Activated CD8-positive, alpha-beta T cell treated with anti-CD3 and anti-CD28 coated beads, Interleukin-2, amount 10 ng/mL, durations not matched to agents 7 days and 5 days (primary cell): ENCODE measurements at places on chromosomes 1 and 21. TPM values are rescaled to one million over a fixed set of nuclear protein-coding genes. Genes with fewer than 3 reads are reported as not detected.

RAB3B gene
- total RNA-seq = 0.08 TPM

SETD4 gene
- total RNA-seq = 22.3 TPM

PIGM gene
- 4.2 TPM for total RNA-seq

PLCH2 gene
- total RNA-seq = 9.8 TPM

MYCL gene
- total RNA-seq = not detected

LPAR3 gene
- 0.94 TPM for total RNA-seq

FCRL5 gene
- 0.11 TPM for total RNA-seq

FCER1G gene
- total RNA-seq = 12.0 TPM

RGS4 gene
- not detected for total RNA-seq

ADAR gene
- 317 TPM for total RNA-seq

LCE1F gene
- not detected for total RNA-seq

ABCB10 gene
- total RNA-seq = 32.4 TPM

CXADR gene
- 0.34 TPM for total RNA-seq

NUCKS1 gene
- 237 TPM for total RNA-seq

UTS2 gene
- total RNA-seq = 0.16 TPM

SPATA46 gene
- not detected for total RNA-seq

ARHGAP30 gene
- 281 TPM for total RNA-seq

CD1B gene
- not detected for total RNA-seq

AQP10 gene
- total RNA-seq = not detected

SYTL1 gene
- total RNA-seq = 81.0 TPM

CD34 gene
- total RNA-seq = not detected

PARS2 gene
- total RNA-seq = 4.2 TPM

HMCN1 gene
- 0.05 TPM for total RNA-seq

KDF1 gene
- not detected for total RNA-seq

CAPZA1 gene
- total RNA-seq = 279 TPM

ATP1A4 gene
- total RNA-seq = not detected

BRINP3 gene
- total RNA-seq = not detected

TMEM82 gene
- total RNA-seq = not detected

A3GALT2 gene
- total RNA-seq = not detected

CD101 gene
- total RNA-seq = 28.6 TPM

MFAP2 gene
- not detected for total RNA-seq

LCE2D gene
- total RNA-seq = not detected

TRAPPC10 gene
- 72.2 TPM for total RNA-seq

C8A gene
- not detected for total RNA-seq

TMEM52 gene
- total RNA-seq = not detected

GJA8 gene
- not detected for total RNA-seq

HES5 gene
- not detected for total RNA-seq

HRNR gene
- total RNA-seq = not detected

GBP7 gene
- total RNA-seq = 0.26 TPM

LCE1B gene
- total RNA-seq = not detected

CFH gene
- 1.4 TPM for total RNA-seq

LCA5L gene
- total RNA-seq = 0.47 TPM

EXTL1 gene
- total RNA-seq = not detected

SPRR4 gene
- total RNA-seq = not detected

PADI2 gene
- total RNA-seq = not detected

DPT gene
- total RNA-seq = not detected

LCE2C gene
- not detected for total RNA-seq

OR14K1 gene
- total RNA-seq = not detected

ESPN gene
- total RNA-seq = 0.61 TPM

UBXN11 gene
- total RNA-seq = 40.9 TPM

CYP4X1 gene
- total RNA-seq = not detected

NCMAP gene
- total RNA-seq = 0.05 TPM
